ENCODE measurements at places on chromosomes 13 and 19.
A peak's percentile ranks its signal among the peaks of the same experiment; 100 is the strongest.

GRCh38 chr13:21557995-21558394 lies 46.0 kb downstream of the MICU2 start:
- no peak for DNase-seq

DNA sequence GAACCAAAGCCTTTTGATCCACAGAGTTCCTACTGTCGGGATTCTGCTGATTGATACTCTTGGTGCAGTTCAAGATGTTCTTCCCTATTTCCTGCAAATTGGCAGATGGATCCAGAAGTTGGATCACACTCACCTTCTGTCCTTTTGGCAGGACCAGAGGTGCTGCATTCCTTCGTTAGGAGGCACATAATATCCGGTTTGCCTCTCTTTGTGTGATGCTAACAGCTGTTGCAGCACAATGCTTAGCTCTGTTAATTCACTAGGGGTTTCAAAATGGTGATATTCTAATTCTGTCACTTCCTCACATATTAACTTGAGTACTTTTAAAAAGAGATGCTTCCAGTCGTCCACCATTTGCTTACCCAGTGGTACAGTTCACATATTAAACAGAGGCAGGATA lies 15.2 kb upstream of the CHST8 start:
- DNase-seq: no peak

DNA sequence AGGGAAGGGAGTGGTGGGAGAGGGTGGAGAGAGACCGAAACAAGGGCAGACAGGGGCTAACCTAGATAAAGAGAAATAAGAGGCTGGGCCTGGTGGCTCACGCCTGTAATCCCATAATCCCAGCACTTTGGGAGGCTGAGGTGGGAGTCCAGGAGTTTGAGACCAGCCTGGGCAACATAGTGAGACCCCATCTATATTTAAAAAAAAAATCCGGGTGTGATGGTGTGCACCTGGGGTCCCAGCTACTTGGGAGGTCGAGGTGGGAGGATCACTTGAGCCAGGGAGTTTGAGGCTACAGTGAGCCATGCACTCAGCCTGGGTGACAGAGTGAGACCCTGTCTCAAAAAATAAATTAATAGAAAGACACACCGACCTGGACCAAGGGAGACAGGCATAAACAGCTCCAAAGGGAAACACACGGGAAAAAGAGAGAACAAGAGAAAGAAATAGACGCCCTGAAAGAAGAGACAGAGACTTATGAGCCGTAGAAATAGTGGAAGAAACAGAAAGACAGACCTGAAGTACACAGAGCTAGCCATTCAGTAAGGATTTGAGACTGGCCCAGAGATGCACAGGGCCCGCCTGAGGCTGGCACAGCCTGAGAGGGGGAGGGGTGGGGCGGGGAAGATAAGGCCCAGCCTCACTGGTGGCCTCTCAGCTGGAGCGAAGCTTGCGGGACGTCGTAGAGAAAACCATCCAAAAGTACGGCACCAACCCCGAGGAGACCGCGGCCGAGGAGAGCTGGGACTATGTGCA lies 2.2 kb downstream of the CD37 start:
- no peak for DNase-seq

- peak; percentile 93 for DNase-seq
Observed at GRCh38 chr19:16076154-16076957, at the start of gene TPM4. Gene TPM4 (plus strand): TSS chr19:16076495. CDS start chr19:16076566, 71 bp downstream.

- DNase-seq: no peak
Observed at GRCh38 chr19:2846180-2846894, 5.1 kb downstream of the ZNF555 start.

- no peak for DNase-seq
Observed at GRCh38 chr19:18441804-18442788, 4.2 kb upstream of the ISYNA1 start.

DNA sequence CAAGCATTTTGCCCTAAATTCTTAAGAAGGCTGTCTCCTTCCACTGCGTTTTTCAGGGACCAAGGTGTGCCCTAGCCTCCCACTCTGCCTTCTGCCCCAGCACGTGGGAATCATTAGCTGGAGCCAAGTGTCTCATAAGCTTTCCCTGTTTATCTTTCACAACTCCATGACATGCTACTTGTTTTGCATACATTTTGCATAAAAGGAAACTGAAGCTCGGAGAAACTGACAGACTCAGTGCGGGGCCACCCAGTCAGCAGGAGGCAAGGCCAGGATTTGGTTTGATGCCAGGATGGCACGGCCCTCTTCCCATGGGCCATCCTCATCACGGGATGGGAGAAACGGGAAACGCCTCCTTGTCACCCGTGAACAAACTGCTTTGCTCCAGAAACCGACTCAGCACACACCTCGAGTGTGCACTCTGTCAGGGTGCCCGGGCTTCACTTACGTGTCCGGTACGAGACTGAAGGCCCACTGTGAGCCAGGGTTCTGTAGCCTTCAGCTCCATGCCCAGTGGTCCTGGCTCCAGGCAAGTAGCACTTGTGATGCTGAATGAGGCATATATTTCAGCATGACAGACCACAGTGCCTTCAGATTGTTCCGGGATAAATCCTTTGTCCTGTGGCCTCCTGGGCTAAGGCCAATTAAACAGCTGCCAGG lies 9.6 kb downstream of the CEBPA start:
- no peak for DNase-seq

- no peak for DNase-seq
Observed at GRCh38 chr19:48746110-48746509, 599 bp downstream of the IZUMO1 start.

DNA sequence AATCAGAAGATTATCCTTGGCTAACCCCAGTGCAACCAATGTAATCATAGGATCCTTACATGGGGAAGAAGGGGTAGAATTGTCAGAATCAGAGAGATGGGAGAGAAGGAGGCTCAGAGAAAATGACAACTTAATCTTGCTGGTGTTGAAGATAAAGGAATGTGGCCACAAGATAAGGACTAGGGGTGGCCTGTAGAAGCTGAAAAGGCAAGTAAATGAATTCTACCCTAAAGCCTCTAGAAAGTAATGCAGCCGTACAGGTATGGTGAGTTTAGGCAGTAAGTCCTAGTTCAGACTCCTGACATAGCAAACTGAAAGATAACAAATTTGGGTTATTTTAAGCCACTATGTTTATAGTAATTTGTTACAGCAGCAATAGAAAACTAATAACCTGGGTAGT lies 718.5 kb downstream of the SLITRK6 start:
- no peak for DNase-seq

- DNase-seq: no peak
Observed at GRCh38 chr13:106905380-106906162, 337.6 kb upstream of the ARGLU1 start.

- DNase-seq: peak; percentile 57
Observed at GRCh38 chr19:41264581-41265394, 616 bp downstream of the HNRNPUL1 start.

DNA sequence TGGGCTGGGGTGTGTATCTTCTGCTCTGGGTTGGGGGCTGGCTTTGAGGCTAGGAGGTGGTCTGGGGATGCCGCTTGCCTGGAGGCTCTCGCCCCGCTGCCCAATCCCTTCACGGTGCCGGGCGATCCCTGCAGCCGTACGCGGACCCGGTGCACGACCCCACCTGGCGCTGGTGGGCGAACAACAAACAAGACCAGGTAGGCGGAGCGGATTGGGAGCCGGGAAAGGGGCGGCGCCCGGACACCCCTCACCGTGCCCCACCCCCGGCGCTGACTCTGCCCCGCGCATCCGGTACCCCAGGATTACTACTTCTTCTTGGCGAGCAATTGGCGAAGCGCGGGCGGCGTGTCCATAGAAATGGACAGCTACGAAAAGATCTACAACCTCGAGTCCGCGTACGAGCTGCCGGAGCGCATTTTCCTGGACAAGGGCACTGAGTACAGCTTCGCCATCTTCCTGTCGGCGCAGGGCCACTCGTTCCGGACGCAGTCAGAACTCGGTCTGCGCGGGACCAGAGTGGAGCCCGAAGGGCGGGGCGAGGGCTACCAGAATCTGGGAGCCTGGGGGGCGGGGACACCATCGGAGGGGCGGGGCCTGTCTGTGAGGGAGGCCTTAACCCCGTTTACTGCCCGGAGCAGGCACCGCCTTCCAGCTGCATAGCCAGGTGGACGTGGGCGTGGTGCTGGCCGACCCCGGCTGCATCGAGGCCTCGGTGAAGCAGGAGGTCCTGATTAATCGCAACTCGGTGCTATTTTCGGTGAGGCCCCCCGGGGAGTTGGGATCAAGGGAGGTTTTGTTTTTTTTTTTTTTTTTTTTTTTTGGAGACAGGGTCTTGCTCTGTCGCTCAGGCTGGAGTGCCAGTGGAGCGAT lies 12.1 kb upstream of the PSMD8 start:
- peak; percentile 72 for DNase-seq

GRCh38 chr13:89363144-89363543 lies 1692.0 kb downstream of the SLITRK5 start:
- no peak for DNase-seq

DNA sequence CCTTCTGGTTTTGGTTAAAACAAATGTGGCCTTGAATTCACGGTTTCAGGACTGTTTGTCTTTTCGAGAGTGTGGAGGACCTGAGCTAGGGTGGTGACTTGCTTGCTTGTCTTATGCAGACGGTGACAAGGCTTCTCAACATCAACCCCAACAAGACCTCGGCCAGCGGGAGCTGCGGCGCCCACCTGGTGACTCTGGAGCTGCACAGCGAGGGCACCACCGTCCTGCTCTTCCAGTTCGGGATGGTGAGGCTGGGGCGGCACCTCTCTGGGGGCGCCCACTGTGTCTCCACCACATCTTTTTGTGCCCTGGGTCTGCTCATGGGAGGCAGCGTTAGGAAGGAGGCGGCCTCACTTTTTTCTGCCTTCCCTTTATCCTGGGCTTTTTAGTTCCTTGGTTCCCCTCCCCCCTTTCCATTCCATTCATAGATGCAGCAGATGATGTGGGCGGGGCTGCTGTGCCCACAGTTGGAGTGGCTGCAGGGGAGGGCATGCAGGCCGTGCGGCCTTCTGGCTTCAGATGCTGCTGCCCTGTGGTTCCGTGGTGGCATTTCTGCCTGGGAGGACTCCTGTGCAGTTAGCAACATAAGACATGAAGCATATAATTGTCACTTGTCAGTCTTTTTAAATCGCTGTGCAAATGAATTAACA lies 23.3 kb downstream of the LAMP1 start:
- DNase-seq: no peak

DNA sequence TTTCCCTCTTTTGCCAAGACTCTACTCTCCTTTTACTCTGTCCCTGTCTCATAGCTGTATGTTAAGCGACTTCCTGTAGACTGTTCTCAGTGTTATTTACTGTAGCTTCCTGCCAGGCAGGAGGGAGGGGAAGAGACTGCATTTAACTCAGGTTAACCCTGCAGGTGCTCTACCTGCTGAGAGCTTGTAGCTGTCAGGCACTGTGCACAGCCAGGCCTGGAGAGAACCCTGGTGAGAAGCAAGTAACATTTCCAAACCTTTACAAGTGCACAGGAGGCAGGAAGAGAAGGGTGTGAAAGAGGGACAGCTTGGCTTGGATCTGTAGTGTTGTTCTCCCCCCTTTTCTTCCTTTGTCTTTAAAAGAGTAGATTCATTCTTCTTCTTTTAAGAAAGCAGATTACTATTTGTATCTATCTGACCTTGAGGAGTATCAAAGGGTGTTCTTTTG lies 167.1 kb downstream of the LMO7 start:
- no peak for DNase-seq

DNA sequence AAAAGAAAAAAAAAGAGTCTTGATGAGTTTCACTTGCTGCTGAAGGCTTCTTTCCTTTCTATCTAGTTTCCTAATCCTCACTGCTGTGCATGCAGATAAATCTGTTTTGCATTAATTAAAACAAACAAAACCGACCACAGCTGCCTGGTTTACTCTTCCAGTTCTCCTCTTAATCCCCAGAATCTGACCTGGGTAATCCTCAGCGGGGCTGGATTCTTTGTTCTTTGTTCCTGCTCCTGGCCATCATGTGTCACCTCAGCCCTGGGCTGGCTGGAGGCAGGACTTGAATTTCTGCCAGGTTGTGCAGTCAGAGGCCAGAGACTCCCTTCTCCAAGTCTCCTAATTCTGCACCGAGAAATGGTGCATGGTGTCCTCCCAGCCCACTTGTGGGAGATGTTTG lies 52.2 kb upstream of the CYP4F8 start:
- DNase-seq: no peak

DNA sequence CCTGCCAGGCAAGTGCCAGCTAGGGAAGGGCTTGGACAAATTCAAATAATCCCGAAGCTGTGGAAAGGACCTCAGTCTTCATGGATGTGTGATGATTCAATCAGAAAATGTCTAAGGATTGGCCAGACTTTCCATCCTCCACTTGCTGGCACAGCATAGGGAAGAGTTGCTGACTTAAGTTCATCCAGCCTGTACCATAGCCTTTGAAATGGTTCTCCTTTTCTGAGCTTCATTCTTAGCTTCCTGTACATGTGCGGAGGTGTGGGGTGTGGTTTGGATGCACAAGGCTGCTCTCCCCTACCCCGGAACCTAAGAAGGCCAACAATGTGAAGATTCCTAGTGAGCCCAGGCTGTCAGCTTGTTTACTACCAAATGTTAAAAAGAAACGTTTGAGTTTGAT lies 959 bp upstream of the IGFL3 start:
- DNase-seq: no peak

DNA sequence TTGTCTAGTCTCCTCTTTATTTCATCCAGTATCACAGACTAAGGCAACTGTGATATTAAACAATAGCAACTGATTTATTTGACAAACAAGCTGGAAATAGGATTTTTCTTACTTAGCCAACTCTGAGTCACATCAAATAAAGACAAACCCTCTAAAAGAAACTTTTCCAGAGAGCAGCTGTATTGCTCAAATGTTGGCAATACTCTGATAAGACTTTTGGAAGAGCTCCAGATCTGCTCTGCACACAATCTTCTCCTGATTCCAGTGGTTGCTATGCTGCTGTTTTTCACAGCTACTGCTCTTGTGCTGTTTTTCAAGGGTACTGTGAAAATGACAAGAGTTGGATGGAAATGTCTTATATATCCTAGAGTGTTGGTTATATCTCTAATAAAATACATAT lies 1479.2 kb downstream of the SLITRK5 start:
- no peak for DNase-seq

DNA sequence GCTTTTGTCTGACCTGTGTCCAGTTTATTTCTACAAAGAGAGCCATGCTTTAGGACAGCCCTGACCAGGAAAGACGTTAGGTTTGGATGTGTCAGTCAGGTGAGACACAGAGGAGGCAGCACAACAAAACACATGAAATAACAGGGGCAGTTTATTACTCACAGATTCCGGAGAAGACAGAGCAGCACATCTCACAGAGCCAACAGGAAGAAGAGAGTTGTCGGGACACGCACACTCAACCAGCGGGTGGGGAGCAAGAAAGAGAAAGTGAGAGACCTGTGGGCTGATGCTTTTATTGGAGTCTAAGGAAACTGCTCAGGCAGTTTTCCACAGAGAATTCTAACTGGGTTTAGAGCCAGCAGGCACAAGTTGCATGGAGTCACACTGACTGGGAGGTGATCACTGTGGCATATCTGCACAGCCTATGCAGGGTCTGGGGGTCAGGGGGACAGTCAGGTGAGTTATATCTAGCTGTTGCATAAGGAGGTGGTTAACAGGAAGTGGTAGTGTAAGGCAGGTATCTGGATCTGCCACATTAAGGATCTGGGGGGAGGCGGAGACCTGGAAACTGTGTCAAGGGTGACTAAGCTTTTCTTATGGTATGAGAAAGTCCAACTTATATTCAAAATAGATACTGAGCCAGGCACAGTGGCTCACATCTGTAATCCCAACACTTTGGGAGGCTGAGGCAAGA lies 24.1 kb upstream of the CEACAM20 start:
- no peak for DNase-seq

GRCh38 chr13:84126671-84127171 lies 244.4 kb upstream of the SLITRK1 start:
- peak; percentile 24 for DNase-seq
